HepG2 (cell line): ENCODE measurements at places on chromosomes 11 and 22.

GRCh38 chr11:83725728-83726127 lies 439.6 kb upstream of the CCDC90B start:
- DNase-seq = no peak

DNA sequence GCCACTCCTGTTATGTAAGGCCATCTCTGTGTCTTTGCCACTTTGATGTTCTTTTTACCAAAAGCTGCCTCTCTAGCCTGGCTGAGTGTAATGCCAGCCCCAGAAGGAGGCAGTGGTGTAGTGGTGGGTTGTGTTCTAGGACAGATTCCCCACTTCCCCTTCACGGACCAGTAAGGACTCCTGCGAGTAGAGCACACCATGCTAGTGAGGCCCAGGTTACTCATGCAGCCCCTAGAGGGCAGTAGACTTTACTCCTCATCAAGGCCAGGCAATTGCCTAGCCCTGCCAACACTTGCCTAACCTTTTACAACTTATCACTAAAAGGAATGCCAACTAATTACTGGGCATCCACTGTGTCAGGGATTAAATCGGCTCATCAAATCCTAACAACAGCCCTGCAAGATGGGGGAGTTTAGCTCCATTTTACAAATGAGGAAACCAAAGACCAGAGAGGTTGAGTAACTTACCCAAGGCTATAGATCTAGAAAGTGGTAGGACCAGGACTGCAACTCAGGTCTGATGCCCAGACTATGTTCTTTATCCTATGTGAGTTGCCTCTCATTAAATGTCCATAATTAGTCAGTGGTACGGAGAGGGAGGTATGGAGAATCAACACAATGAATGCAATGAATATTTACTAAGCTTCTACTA lies 75.3 kb downstream of the APIP start:
- DNase-seq = peak; percentile 57

- DNase-seq = no peak
These were observed 23.0 kb downstream of the LIMK2 start for GRCh38 chr22:31235081-31235480.

GRCh38 chr11:68118706-68119448 lies 2.3 kb downstream of the CHKA start:
- no peak for DNase-seq

DNA sequence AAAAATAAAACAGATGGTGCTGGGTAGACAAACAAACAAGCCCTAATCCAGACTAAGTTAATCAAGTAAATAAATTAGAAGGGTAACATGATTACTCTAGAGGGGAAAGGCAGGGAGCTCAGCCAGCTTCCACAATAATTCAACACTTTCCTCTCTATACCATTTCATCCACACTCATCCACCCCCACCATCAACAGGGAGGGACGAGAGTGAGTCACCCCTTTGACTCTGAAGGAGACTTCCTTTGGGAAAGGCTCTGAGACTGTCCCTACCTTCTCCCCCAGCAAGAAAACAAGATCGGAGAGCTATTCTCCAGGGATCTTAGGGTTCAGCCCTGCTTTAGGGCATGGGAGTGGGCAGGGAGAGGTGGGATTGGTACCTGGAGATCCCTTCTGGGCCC lies 33.1 kb downstream of the TRIM66 start:
- DNase-seq = no peak
